Cerebellum (tissue), 4 donors: ENCODE measurements at places on chromosomes 13 and 19. TPM values are rescaled to one million over a fixed set of nuclear protein-coding genes. Genes with fewer than 3 reads are reported as not detected.

- no peak for DNase-seq
These were observed 8.7 kb downstream of the PROSER3 start for GRCh38 chr19:35766571-35767104.

DNA sequence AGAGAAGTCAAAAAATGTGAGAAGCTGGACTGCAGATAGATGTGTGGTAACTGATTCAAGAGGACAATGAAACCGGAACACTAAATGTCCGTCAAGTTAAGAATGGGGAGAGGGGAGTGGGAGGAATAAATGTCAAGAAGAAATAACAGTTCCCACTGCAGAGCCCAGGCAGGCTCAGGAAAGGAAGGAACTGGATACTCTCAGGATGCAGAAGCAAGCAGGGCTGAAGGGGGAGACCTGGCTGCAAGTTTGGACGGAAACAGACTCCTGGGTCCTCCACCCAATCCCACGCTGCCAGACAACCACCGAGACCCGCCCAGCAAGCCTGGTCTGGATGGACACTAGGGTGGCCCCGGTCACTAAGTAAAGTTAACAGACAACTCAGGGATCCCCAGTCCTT is 18.1 kb downstream of the TUBGCP3 start:
- DNase-seq, result no peak

GRCh38 chr19:28948026-28948425 is 264.9 kb downstream of the UQCRFS1 start:
- DNase-seq, result no peak

DNA sequence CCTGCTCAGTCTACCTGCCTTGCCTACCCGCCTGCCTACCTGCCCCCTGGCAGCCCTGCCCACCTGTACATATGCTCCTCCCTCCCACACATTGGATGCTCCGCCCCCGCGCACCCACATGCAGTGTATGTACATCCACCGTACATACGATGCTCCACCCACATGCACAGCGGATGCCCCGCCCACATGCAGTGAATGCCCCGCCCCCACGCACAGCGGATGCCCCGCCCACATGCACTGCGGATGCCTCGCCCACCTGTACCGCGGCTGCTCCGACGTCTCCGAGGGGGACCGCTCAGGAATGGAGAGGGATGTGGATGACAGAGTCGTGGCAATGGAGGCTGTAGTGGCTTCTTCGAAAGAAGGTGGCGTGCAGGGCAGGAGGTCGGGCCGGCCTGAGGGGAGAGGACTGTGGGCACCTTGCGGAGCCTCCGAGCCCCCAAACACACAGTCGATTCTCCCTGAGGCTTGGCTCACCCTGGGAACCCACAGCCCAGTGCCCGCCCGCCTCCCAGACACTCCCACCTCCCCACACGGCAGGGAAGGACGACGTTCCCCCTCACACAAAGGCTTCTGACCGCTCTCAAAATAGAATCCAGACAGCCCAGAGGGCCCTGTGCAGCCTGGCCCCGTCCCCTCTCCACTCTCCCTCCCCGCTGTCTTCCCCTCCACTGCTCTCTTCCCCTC is 16.5 kb upstream of the CACTIN start:
- DNase-seq, result no peak

PLIN4 gene
- total RNA-seq, result 0.73 TPM

USHBP1 gene
- 1.2 TPM for total RNA-seq

SLC5A5 gene
- total RNA-seq, result 0.27 TPM

HCST gene
- total RNA-seq, result not detected
